Activated T-cell treated with anti-CD3 and anti-CD28 coated beads, Interleukin-2, amount 50 U/mL, for 24 hours (primary cell): ENCODE measurements at places on chromosomes 5 and 9.

GRCh38 chr5:181203777-181204112, 1.3 kb downstream of the TRIM7 start:
- DNase-seq = no peak

DNA sequence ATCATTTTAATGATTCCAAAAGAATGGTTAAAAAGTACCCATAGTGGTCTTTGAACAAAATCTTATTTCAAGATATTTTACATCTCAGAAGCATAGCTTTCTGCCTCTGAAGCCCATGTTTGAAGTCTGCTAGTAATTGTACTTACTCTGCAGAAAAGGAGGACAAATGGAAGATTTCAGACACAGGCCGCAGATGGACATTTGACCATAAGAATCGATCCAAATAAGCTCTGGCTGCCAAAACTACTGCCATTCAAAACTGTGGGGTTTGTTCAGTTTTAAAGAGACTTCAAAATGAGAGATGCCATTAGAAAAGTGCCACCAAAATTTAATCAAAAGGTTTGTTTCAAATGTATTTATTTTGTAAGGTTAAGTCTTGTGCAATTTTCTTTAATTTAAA, 306.7 kb downstream of the DTWD2 start:
- DNase-seq = no peak

GRCh38 chr9:86580688-86581087, 226.5 kb upstream of the TUT7 start:
- no peak for DNase-seq

- DNase-seq = no peak
Measured at GRCh38 chr9:98097836-98098235, 21.2 kb downstream of the TRIM14 start.

- no peak for DNase-seq
Measured at GRCh38 chr5:116497631-116498030, 77.0 kb downstream of the SEMA6A start.

DNA sequence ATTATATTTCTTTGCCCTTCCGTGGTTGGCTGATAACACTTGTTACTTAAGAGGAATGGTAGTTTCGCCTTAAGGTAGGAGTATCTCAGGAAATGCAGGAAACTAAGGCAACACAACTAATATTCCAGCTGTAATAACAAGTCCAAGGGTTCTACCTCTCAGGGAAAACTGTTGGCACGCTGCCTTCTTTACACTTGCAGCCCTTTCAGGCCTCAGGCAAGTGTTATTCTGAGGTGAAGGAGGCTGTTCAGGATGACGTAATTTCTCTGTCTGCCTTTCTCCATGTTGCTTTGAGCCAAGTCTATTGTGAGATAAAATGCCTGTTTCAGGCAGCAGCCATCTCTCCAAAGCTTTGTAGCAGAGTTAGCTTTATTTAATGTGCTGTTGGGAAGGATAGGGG, 38.0 kb downstream of the VCAN start:
- DNase-seq = no peak

DNA sequence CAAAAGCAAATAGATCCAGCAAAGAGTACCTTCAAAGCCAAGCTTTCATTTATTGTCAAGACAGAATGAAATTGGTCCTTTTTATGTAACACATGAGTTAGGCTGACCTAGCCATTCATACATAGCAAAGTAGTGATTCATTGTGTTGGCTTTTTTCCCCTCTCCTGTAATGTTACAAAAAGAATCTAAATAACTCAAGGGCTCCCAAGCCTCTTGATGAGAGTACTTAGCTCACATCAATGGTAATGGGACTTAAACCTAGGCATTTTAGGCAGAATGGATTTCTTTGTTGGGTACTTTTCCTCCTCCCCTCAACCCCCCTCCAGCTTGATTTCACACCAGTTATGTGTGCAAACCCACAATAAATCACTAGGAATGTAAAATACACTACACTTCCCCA, 123.7 kb downstream of the EBF1 start:
- DNase-seq = no peak

GRCh38 chr9:126799034-126799433, 5.8 kb upstream of the ZBTB43 start:
- DNase-seq = no peak
